ENCODE measurements at places on chromosomes 6 and 20.
A peak's percentile ranks its signal among the peaks of the same experiment; 100 is the strongest.

DNA sequence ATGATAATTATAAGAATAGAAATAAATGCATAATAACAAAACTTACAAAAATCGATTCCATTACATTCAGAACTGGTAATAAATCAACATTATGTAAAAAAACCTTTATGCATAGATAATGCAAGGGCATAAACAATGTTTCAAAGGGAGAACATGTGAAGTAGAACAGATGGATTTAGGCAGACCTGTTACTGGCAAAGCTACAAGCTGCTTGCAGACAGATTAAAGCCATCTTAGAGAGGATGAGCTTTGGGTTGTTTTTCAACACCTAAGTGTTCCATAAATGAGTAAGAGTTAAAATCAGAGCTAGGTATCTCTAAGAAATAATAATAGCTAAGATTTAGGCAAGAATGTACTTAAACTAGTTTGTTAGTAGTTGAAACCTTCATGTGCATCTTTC lies 37.2 kb downstream of the SNAP25 start:
- DNase-seq = no peak

DNA sequence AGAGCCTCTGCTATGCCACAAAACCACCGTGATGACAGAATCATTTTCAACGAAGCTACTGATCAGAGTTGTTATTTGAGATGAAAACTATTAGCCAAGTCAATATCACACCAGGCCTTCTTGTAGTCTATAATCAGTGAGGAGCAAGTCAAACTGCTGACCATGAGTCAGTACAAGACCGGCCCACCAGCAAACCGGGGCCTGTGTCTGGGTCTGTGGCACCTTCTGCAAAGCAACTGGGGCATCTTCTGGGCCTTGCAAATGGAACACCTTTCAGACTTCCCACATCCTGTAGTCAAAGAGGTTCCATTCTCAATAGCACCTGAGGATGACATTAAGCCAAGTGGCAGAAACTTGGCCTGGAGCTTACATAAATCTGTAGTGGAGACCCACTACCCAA lies 38.5 kb downstream of the CPXM1 start:
- no peak for DNase-seq

DNA sequence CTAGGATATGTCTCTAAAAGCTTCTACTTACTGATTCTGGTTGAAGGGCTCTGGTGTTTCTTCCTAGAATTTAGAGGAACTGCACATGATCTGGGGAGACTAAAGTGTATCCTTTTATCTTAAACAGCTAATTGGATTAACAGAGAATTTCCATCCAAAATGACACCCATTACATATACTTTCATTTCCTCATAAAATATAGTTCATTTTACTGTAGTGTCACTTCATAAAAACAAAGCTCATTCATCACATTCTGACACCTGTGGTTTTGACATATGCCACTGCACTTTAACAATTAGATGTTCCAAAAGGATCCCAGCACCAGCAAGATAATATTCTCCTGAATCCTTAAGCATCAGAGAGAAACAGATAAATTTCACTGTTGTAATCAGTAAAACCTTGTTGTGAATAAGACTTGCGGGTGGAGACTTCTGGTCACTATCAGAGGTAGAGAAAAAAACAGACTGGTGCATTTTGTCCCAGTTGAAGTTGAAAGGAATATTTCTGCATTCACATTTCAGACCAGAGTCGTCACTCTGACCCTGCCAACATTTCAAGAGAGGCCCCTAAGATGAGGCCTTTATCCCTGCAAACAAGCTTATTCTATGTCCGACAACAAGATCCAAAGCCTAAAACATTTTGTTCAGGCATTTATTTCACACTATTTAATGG lies 175.3 kb upstream of the BMP5 start:
- no peak for DNase-seq

- DNase-seq = no peak
Measured at GRCh38 chr6:110738899-110739365, 76.3 kb downstream of the CDK19 start.

DNA sequence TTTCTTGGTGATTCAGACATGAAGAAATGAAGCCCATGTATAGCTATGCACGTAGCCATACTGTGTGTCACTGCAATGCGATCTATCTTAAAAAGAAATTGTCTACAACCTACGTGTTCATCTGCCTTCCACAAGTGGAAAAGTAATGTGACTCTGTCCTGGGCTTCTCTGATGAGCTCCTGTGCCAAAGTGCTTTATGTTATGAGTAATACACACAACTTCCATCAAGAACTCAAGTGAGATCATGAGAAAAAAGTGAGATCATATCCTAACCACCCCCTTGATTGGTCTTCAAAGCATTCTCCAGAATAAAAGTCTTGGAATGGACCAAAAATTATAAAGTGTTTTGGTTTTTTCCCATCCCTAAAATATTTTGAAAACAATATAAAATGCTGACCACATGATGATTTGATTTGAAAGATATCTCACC lies 114.3 kb downstream of the DST start:
- no peak for DNase-seq

DNA sequence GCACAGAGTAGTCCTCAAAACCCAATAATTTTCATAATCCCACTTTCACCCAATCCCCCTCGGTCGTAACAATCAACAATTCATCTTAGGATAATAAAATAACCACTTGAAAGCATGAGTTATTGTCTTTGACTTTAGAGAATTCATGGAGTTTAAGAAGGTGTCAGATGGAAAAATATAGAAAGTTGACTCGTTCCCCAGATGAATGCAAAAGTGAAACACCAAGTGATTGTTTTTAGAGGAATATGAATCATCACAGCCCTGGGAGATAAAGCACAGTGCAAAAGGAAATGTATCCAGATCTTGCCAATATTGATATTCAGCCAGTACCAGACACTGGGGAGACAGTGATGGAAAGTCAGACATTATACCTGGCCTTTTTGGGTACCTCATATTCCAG lies 860.5 kb downstream of the DHX35 start:
- DNase-seq = no peak

DNA sequence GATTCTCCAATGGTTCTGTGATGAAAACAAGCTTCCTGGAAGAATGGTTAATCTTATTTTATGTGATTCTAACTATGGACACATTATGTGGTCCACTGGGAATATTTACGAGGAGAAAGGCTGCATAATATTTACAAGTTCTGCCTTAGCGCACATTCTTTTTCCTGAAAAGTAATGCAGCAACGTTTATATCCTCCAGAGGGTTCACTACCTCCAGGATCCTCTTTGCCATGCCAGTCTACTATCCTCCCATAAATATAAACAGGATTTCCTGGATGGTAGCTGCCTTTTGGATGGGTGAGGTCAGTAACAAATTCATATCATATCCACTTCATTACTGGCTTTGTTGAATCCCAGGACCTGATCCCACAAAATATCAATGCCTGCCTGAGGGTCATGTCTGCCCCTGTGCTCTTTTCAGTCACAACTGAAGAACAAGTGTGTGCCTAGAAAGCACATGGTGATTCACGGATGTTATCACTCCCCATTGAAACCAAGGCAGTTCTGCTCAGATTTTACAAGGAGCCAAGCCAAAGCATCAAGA lies 30.4 kb downstream of the ADGRF5 start:
- no peak for DNase-seq

- peak; percentile 70 for DNase-seq
Measured at GRCh38 chr20:1946762-1947534, 46.9 kb downstream of the PDYN start.

Data from NK-92 treated with Interleukin-12 subunit alpha and Interleukin-12 subunit beta, amount 100 ng/mL, for 24 hours (cell line).